Effector memory CD4-positive, alpha-beta T cell (primary cell): ENCODE measurements at places on chromosomes 16 and 17.

DNA sequence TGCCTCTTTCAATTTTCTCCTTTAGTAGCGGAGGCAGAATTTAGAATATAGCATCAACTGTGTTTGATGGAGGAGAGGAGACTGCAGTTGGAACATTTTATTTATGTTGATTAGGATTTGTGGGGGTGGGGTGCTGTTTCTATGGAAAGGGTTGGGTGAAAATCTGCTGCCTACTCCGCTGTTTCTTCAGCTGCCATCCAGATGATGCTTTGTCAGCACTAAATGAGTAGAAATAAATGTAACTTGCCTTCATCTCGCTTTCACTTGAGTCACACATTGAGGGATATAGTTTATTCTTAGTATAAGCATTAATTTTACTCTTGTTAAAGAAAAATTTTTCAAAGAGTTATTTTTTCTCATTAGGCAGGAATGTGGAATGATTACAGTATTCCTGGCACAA lies 42.1 kb downstream of the ABHD15 start:
- DNase-seq, result no peak

DNA sequence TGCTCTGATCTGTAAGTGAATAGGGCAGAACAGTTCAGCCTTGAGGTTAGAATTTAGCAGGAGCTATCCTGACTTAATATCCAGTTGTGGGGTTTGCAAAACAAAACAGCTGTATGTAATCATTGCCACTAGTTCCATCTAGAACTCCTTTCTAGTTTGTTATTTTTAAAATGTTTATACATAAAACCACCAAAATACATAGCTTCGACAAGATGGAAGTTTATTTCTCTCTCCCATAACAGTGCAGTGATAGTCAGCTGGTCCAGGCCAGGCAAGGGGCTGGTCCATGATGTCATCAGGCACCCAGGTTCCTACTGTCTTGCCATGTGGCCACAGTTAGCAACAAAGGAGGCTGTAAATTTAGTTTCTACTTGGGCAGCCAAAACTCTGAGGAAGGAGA lies 10.5 kb upstream of the PLK1 start:
- DNase-seq, result no peak

- DNase-seq, result no peak
These were observed 32.6 kb upstream of the ZFP90 start for GRCh38 chr16:68506331-68507053.

DNA sequence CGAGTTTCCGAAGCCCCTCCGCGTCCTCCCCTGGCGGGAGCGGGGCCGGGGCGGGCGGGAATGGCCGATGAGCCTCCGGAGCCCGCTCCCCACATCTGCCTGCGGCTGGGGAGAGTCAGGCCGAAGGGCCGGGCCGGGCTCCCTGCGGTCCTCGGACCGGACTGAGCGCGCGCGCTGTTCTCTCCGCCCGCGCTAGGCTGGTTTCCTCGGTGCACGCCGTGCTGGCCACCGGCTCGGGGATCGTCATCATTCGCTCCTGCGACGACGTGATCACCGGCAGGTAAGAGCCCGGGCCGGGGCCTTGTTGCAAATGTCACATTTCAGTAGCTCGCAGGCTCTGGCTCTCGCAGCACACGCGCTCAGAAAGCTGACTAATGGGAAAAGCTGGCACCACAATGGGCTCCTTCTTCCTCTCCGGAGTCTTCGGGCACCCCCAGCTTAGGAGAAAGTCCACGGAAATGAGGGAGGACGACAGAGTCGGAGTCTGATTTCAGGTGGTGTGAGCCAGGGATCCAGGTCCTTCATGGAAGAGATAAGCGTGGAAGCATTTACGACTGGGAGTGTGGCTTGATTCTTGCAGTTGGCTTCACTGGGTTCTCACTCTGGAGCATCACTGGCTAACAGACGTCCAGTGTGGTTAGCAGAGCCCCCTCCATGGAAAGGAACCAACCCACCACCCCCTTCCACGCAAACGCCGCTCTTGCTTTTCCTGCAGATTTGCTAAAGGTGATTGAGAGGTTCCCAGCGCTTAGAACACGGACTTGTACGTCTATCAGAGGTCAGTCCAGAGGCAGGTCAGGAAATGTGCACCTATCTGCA lies 715 bp downstream of the TLCD3A start:
- DNase-seq, result no peak

- DNase-seq, result no peak
These were observed 24.9 kb downstream of the HSD17B2 start for GRCh38 chr16:82059983-82060421.

- DNase-seq, result no peak
These were observed 59.2 kb upstream of the LGALS9 start for GRCh38 chr17:27571563-27572352.

DNA sequence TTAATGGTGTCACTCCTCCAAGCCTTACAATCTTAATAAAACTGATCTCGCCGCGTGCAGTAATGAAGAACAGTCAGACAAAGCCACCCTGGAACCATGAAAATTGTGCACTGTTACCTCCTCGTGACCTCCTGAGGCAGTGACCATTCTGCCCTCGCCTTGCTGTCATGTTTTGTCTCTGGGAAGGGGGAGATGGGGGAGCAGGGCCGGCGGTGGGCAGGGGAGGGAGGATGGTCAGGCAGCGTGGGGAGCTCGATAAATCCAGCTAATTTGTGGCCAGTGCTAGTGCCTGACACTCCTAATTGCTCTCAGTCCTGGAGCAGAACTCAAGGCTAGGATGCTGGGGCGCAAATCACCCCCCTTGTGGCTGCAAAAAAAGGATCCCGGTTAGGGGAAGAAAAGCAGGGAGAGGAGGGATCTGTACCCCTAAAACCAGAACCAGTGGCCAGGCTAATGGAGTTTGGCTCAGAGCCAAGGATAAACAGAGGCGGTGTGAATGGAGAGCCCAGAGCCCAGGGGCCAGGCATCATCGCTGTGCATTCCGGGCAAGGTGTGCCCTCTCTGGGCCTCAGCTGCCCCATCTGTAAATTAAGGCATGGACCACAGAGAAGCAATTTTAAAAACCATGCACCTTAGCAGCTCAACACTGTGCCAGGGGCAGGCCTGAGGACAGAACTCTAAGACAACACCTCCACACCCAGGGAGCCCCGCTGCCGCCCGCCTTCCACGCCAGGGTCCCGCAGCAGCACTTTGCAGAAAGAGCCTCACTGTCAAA lies 113.3 kb downstream of the ZNF423 start:
- no peak for DNase-seq

DNA sequence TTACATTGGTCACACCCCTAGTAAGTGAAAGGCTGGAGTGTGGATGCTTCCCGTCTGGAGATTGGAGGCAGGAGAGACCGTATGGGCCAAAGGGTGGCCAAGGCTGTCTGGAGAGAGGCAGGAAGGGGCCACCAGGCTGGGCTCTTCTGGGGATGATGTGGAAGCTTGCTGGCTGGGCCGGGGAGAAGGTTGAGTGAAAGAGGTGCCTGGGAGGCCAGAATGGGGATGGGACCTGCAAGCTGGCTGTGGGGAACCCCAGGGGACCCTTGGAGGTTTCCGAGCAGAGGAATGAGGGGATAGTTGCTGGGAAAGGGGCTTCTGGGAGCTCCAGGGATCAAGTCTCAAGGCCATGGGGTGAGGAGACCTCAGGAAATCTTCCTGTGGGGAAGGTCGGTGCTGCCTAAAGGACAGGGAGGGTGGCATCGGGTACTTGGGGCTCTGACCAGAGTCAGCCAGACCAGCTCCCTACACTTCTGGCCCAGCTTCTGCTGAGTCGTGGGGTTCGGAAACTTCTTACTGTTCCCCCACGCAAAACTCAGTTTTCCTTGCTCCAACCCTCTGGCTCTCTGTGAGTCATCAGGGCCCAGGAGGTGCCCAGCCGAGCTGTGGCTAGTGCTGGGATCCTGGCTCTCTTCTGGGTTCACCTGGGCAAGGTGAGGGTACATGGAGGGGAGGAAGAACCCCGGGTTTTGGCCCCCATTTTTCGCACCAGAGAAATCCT lies 3.1 kb downstream of the MRC2 start:
- no peak for DNase-seq
